ENCODE measurements at places on chromosomes 6 and 20.

DNA sequence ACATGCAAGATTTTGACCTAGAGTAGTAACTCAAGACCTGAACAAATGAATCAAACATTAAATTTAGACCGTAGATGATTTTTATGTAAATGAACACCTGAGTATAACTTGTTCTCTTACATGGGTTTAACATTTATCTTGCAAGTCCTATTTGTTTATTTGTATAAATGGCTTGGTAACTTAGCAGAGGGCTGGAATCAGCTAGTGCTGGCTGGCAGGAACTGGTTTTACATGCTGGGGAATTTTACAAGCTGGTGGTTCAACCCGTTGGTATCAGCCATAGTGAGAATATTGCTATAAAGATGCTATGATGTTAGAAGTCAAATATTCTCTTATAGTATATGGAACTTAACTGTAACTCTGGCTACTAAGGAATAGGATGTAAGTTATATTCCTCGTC is 8.9 kb downstream of the SLC22A2 start:
- DNase-seq = no peak

DNA sequence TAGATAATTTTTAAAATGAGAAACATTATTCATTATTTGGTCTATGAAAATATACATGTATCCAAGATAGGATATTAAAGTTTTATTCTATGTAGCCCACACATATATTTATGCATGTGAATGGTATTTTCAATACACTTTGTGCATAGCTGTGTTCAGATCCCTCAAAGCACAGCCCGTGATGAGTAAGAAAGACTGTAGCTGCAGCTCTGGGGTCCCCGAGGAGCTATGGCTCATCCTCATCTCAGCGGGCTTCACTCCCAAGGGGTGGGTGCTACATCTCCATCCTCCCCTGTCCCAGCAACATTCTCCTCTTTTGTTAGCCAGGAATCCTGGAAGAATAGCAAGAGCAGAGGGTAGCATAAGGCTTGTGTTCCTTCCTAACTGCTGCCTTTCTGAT is 130.8 kb downstream of the SAMD5 start:
- DNase-seq = no peak

DNA sequence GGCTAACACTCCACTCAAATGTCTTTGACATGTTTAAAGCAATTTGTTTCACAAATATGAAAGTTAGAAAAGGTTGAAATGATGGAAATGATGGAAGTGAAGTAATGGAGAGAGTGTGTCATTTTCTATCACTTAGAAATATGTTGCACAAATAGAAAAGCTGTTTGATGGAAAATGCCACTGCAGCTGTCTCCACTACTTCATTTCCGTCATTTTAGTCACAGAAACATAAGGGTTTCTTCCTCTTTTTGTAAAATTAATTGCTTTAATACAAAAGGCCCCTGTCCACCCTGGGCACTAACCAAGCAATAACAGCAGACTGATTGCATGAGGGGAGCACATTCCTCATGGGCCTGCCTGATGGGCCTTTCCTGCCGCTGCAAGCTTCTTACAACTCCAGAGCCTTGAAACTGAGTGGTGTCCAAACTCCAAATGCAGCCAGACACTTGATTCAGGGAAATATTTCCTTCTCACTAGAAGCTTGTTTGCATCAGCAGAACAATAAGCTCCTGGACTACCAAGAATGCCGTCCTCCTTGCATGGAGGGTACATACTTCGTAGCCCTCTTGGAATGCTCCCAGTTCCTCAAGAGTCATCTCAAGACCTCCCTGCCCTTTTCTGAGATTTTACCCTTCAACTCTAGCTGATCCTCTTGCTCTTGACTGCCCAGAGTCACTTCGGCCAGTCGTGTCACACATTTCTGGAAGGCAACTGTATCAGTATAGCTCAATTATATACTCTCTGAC is 36.1 kb downstream of the F13A1 start:
- DNase-seq = no peak

DNA sequence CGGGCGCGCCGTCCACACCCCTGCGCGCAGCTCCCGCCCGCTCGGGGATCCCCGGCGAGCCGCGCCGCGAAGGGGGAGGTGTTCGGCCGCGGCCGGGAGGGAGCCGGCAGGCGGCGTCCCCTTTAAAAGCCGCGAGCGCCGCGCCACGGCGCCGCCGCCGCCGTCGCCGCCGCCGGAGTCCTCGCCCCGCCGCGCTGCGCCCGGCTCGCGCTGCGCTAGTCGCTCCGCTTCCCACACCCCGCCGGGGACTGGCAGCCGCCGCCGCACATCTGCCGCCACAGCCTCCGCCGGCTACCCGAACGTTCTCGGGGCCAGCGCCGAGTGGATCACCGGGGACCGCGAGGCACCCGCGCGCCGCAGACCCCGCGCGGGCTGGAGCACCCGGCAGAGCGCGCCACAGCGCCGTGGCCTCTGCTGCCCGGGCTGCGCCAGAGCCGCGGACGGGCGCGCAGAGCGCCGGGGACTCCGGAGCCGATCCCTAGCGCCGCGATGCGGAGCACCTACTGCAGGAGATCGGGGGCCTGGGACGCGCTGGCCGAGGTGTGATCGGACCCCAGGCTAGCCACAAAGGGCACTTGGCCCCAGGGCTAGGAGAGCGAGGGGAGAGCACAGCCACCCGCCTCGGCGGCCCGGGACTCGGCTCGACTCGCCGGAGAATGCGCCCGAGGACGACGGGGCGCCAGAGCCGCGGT is at the start of gene BMP2:
BMP2 (plus strand) TSS at position 151 of the 692 bp plus-strand sequence. CDS start 2,441 bp downstream, outside the sequence.
- DNase-seq = no peak

DNA sequence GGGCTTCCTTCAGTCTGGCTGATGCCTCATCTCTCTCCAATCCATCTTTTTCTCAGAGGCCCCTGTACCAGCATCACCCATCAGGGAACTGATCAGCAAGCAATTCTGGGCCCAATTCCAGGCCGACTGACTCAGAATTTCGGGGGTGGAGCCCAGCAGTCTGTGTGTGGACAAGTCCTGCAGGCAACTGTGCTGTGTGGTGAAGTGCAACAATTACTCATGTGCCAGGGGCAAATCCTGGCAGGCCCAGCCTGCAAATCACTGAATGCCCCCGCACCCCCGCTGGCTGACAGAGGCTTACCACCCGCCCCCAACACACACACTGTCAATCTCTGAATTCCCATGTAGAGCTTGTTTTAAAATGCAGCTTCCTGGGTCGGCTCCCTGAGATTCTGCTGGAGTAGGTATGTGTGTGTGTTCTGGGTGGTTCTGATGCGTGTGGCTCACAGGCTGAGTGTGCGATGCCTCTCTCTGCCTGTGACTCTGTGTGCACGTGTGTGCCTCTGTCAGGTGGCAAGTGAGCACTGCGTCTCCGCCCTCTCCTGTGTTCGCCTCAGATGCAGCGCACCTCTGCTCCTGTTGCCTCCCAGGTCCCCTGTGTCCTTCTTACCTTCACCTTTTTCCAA is 45.4 kb downstream of the SSR1 start:
- DNase-seq = no peak

- no peak for DNase-seq
Measured at GRCh38 chr6:152295346-152295745, 341.8 kb downstream of the SYNE1 start.

All from activated CD8-positive, alpha-beta memory T cell treated with anti-CD3 and anti-CD28 coated beads, Interleukin-2, amount 50 U/mL, for 4 hours (primary cell).